ENCODE measurements at places on chromosomes 16 and 17.

- DNase-seq: peak; percentile 35
Measured at GRCh38 chr16:88812513-88813268, 963 bp upstream of the APRT start.

GRCh38 chr17:44765965-44766364, 7.2 kb downstream of the ADAM11 start:
- no peak for DNase-seq

DNA sequence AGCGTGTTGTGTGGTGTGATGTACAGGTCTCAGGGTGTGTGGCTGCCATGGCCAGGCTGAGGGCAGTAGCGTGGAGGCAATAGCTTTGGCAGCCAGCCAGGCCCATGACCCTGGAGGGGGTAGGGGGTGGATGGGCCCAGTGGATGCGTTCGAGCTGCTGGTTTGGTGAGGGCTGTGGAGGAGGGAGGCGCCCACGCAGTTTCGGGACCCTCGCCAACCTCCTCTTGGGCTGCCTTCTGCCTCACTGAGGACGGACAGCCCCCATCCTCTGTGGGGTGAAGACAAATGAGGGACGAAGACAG, 238.6 kb upstream of the GSE1 start:
- no peak for DNase-seq

DNA sequence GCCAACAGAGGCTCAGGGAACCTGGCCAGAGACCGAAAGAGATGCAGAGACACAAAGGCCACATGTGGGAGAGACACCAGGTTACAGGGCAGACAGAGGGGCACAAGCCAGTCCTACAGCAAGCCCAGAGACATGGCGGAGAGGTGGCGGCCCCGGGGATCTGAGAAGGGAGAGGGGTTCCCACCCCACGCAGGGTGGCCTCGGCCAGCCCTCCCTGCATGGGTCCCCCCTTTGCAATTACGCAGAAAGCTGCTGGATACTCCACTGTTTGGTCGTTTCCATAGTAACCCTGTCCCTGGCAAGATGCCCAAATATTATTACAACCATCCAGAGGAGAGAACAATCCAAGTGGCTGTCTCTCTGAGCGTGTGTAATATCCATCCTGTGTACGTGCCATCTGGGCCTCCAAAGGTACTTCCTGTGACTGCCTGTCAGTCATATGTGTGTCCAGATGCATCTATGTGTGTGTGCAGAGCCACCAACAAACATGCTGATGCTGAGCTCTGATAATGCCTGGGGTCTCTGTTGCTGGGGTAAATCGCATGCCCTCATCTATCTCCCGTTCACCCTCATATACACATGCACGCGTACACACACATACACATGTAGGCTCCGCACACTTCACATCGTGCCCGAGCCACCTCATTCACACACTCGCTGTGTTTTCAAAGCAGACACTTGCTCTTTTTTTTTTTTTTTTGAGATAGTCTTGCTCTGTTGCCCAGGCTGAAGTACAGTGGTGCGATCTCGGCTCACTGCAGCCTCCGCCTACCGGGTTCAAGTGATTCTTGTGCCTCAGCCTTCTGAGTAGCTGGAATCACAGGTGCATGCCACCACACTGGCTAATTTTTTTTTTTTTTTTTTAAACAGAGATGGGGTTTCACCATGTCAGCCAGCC, 5.5 kb downstream of the PCGF2 start:
- peak; percentile 63 for DNase-seq

GRCh38 chr17:7046127-7046724, 2.3 kb upstream of the SLC16A11 start:
- no peak for DNase-seq

GRCh38 chr16:13313351-13313750, 412.0 kb downstream of the SHISA9 start:
- no peak for DNase-seq

- DNase-seq: no peak
Measured at GRCh38 chr16:57156351-57156703, 29.5 kb downstream of the PSME3IP1 start.

- no peak for DNase-seq
Measured at GRCh38 chr16:86411897-86412296, 98.4 kb upstream of the FOXF1 start.

- DNase-seq: no peak
Measured at GRCh38 chr17:77694391-77695363, 263.8 kb upstream of the TNRC6C start.

- DNase-seq: no peak
Measured at GRCh38 chr16:81095653-81095952, 592 bp downstream of the GCSH start.

DNA sequence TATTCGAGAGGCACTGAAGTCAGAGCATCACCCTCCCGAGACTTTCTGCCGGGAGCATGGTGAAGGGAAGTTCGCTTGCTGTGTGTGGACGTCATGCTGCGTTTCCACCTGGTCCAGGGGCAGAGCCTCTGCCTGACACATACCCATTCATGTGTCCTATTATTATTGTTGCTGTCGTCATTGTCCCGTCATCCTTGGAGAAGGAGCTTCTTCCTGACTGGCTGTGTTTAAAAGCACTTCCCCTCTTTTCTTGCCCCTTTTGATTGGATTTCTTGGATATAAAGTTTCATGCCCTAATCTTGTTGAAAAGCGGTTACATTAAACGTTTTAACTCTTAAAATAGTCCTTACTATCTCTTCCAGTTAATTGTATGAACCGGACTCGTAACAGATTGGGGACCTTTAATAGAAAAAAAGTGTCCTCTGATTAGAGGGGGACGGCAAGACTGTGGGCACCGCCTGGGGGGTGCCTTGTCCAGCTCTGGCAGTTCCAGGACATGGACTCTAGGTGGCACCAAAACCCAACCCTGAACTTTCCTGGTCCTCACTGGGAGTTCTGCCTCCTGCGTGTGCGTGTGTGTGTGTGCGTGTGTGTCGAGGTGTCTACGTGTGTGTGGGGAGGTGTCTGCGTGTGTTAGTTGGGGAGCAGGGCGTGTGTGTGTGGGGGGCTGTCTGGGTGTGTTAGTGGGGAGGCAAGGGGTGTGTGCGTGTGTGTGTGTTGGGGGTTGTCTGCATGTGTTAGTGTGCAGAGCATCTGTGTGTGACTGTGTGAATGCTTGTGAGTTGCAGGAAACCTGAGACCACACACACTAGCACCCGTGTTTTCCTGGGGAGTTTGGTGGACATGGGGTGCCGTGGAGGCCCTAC, 133.3 kb upstream of the CIBAR2 start:
- DNase-seq: peak; percentile 38

DNA sequence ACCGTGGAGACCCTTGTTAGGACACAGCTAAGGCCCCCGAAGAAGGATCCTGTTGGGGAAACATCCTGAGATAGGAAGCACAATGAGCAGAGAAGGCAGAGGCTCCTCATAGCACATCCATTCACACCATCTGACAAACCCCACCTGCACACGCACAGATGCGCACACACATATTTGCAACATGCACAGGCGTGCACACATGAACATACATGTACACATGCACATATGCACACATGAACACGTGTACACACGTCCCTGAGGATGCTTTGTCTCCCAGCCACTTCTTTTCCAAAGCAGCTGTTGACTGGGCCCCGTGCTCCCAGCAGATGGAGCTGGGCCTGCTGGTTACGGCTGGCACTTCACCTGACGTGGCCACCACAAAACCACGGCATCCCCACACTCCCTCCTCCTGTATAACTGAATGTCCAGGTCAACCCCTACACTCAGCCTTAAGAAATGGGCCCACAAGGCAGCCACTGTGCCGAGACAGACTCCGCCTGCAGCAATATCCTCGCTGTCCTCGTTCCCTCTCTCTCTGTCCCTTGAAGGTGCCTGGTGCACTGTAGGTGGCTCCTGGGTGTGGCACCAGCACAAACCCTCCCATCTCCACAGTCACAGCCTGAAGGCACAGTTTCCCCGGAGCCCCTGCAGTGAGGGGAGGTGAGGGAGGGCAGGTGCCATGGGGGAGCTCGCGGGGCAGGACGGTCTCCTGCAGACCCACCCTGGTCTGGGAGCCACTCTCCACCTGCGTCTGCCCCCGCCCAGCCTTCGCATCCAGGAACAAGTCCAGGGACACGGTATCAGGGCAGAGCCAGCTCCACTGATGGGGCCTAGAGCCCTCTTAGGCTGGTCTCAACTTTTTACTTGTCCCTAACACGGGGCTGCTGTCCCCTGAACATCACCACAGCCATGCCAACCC, 183.0 kb downstream of the RBFOX3 start:
- DNase-seq: no peak

DNA sequence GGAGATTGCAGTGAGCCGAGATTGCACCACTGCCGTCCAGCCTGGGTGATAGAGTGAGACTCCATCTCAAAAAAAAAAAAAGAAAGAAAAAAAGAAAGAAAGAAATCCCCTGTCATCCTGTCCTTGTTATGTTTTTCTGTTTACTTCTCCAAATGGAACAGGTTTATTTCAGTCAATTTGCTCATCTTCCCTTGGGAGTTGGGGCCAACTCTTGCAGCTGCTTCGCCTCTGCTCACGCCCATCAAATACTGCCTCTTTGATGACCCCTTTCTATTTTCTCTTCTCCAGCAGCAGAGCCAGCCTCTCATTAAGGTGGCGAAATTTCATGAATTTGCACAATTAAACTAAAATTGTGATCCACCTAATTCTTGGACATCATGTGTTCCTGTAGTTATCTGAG, 173.4 kb downstream of the ZNF18 start:
- DNase-seq: no peak

GRCh38 chr16:106623-107324, 28.7 kb downstream of the MPG start:
- DNase-seq: peak; percentile 60

DNA sequence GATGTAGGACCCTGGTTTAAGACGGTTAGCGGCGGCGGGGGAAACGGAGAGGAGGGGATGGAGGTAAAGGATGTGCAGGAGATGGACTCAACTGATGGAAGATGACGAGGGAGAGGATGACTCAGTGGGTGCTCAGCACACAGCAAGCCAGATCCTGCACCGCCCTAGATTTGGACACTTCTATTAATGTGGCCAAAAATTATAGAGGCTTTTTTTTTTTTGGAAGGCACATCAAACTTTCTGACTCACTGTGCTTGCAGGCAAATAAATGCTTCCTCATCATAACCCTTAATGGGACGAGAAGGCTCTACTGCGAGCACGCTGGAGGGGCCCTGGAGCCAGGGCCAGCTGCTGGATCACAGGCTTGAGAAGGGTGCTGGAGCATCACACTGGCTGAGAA, 36.0 kb downstream of the RTN4RL1 start:
- no peak for DNase-seq

DNA sequence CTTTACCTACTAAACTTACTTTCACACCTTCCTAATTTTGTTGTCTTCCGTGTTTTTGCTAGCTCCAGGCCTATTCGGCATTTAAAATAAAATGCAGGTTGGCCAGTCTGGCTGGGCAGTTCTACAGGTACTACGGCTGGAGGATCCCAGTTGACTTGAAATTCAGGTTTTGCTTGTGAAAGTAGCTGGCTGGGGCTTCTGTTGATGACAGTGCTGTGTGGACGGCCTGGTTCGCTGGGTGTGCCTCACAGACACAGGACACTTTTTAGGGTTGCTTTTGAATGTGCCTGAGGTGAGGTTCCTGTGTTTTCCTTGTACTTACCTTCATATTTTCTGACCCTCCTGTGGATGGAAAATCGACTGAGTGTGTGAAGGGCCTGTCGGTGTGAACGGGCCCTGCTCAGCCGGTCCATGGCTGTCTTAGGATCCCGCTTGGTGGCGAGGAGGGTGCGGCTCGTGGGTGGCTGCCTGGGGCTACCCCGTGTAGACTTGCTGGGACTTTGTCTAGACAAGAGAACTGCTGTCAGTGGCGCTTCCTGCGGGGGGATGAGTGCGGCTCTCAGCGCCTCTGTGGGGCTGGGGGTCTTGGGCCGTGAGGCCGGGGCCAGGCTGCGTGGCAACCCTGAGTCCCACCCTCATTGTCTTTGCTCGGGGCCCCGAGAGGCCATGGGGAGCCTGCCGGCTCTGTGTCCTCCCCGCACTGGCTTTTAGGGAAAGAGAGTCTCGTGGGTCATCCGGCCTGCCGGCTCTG, 18.7 kb upstream of the ZNF750 start:
- no peak for DNase-seq

- DNase-seq: no peak
Measured at GRCh38 chr16:25959221-25959620, 267.5 kb downstream of the HS3ST4 start.

- no peak for DNase-seq
Measured at GRCh38 chr16:20826039-20826566, 19.8 kb downstream of the REXO5 start.

DNA sequence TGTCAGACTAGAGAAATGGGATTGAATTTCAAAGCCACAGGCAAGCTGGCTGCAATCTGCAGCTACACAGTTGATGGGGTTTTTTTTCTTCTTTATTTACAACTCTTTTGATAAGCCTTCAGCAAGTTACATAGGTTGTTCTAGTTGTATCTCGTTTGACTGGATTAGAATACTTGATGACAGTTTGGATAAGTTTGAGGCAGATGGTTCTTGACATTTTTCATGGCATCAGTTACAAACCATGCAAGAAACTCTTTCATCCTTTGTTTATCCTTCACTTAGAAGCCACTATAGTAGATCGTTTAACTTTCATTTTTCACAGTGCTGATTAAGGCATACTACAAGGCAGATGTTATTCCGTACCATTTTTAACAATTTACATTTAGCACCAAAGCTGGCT, 238.9 kb downstream of the TOX3 start:
- DNase-seq: no peak

- DNase-seq: no peak
Measured at GRCh38 chr17:62164747-62165722, 100.0 kb upstream of the MED13 start.

DNA sequence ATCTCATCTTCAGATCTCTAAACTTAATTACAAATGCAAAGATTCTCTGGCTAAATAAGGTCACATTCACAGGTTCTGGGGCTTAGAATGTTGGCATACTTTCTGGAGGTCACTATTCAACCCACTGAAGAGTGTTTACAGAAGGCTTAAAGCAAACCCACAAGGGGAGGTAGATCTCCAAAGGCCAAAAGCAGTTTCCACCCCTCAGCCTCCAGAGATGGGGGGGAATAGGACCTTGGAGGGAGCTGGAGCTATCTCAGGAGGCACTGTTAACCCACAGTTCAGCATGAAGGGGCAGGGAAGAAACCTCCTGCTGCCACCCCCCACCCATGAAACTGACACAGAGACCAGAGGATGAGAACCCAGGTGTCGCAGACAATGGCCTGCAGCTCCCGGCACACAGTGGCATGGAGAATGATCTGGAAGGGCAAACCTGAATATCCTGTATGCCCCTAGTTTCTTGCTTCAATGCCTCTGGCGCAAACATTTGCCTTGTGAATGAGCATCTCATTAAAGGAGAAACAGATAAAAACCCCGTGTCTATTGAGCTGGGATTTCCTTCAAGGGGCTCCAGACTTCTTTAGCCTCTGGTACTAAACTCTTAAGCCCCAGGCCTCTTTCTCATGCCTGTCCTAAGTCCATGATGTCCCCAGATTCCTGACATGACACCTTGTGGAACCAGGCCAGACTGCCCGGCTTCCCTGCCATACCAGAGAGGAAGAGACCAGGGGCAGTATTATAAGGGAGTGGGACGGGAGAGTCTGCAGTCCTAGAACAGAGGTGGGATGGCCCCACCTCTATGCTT, 103.1 kb upstream of the CDH5 start:
- no peak for DNase-seq

GRCh38 chr17:68567035-68567434, 34.1 kb downstream of the FAM20A start:
- peak; percentile 81 for DNase-seq

GRCh38 chr16:79519448-79519847, 81.1 kb downstream of the MAF start:
- no peak for DNase-seq
